ENCODE measurements at places on chromosomes 12 and 14. TPM values are rescaled to one million over a fixed set of nuclear protein-coding genes. Genes with fewer than 3 reads are reported as not detected.
A peak's percentile ranks its signal among the peaks of the same experiment; 100 is the strongest.

DNA sequence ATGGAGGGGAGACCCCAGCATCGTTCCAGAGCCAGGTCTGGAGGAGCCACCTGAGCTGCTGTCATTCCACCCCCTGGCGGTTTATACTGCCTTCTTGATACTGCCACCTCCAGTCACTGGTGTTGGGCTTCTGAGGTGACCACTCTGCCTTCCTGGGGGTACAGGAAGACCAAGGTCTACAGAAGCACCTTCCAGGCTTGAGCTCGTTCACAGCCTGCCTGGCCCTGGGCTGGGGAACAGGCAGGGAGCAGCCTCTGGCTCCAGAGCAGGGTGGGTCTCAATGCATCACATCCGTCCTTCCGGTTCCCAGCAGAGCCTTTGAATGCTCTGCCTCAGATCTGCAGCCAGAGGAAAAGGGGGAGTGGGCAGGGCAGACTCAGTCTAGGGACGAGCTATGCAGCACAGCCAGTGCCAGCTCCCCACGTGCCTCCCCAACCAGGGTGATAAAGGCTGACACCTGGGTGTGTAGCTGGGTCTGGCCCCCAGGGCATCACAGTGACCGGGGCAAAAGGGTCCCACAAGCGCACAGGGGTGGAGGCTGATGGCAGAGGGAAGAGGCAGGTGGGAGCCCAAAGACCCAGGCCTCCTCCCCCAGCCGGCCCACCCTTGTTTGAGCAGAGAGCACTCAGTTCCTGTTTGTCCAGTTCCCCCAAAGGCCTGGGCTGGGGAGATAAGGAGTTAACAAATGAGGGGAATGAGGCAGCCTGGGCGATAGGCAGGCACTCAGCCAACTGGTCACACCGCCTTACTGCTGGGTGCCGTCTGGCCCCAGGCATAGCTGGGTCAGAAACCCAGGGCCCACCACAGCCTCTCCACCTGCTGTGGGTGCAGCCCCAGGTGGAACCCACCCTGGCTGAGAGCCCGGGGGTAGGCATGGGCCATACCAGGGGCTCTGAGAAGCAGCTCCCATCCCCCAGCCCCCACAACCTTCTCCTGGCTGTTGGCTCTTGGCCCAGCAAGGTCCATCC, 17.1 kb downstream of the DEGS2 start:
- peaks cover 10% of the 10 kb centered on the region for H3K4me1 ChIP-seq
- H3K27ac ChIP-seq: peak overlapping the region; percentile 90
- no peak overlapping the region for H3K4me3 ChIP-seq
- peaks cover 2% of the 10 kb centered on the region for H3K36me3 ChIP-seq

GRCh38 chr12:29116414-29116813, 32.7 kb upstream of the FAR2 start:
- no peaks in the 10 kb centered on the region for H3K36me3 ChIP-seq
- no peak overlapping the region for H3K27ac ChIP-seq
- no peak overlapping the region for H3K4me3 ChIP-seq

- H3K36me3 ChIP-seq: no peaks in the 10 kb centered on the region
- H3K27me3 ChIP-seq: peaks cover 12% of the 10 kb centered on the region
- H3K27ac ChIP-seq: no peak overlapping the region
- no peaks in the 10 kb centered on the region for H3K4me1 ChIP-seq
These were observed 1.7 kb downstream of the PPM1H start for GRCh38 chr12:62933220-62933601.

- peaks cover 20% of the 10 kb centered on the region for H3K36me3 ChIP-seq
- no peak for DNase-seq
- H3K27ac ChIP-seq: no peak overlapping the region
- H3K4me1 ChIP-seq: no peaks in the 10 kb centered on the region
These were observed 4.2 kb downstream of the DDX51 start for GRCh38 chr12:132139912-132140311.

Gene LRP6
- 125 TPM for total RNA-seq

Data from lung (tissue), 17 donors.